ENCODE measurements at places on chromosomes 5 and 9.

- DNase-seq: no peak
Observed at GRCh38 chr5:99724732-99725290, 796.0 kb upstream of the CHD1 start.

- no peak for DNase-seq
Observed at GRCh38 chr9:82052081-82052480, 63.5 kb downstream of the SPATA31D1 start.

DNA sequence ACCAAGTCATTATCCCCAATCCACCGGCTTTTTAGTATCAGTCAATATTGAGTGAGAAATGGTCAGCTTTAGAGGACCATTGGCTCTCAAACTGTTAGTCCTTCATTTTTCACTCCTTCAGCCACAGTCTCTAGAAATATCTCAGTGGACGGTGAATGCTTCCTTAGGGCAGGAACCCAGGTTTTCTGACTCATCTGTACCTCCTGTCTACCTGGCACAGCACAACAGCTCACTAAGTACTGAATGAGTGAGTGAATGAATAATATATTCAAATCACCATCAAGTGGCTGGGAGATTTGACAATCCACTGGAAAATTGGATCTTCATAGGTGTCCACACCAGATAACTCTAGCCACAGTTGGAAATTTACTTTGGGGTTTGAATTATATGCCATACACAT, 609.5 kb upstream of the CLINT1 start:
- DNase-seq: no peak

- no peak for DNase-seq
Observed at GRCh38 chr9:38294220-38294960, 98.1 kb upstream of the ALDH1B1 start.

DNA sequence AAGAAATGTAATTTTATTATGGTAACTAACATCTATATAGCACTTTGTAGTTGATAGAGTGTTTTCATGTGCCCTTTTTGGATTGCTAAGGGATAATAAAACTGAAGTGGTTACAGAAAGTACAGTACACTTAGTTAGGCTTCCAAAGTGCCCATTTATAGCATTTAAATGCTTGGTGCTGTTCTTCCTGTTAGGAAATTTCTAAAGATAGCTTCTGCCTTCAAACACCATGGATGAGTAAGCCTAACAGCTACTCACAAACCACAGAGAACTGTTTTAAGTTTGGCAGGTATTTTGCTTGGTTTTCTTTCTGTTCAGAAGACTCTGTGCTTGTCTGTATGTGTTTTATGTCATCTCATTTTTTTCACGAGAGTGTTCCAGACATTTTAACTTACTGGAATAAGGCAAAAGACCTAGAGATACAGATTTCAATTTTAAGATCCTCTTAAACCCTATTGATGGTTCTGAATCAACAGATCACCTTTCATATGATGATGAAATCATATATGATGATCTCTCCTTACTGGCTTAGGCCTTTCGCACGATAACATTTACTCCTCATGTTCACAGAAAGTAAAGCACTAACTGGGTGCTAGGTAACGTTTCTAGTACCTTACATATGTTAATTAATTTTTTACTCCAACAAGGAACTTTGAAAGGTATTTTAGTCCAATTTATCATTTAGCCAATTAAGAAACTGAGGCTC, 4.4 kb downstream of the RIMOC1 start:
- DNase-seq: no peak

DNA sequence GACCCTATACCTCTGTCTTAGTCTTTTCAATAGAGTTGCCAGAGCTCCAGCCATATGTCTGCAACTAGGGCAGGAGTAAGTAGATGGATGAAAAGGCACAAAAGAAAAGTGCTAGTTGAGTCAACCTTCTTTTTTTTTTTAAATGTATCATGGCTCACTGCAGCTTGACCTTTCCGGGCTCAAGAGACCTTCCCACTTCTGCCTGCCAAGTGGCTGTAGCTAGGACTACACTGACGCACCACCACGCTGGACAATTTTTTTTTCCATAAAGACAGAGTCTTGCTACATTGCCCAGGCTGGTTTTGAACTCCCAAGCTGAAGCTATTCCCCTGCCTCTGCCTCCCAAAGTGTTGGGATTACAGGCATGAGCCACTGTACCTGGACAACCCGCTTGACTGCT, 27.3 kb downstream of the FOXE1 start:
- no peak for DNase-seq

DNA sequence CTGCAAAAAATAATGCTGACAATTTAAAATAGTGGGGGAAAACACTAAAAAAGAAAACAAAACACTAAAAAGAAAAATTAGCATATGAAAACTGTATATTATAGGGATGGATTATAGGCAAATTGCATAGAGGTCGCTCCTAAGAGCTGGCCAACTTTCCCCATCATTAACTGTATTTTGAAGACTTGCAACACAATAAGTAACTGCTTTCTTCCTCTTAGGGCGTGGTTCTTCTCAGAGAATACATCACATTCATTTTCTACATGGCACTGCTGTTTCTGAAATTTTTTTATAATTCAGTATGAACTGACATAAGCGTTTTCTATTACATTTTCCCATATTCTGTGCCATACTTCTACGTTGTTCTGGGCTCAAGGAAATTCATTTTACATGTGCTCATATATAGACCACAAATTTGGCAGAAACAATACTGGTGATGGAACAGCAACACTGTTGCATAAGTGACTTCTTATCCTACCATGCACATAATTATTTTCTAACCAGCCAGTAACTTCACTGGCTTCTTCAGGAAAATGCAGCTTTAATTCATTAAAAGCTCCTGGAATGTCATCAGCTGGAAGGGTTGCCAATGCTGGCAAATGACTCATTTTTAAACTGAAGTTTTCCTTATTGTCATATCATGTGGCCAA, 171.2 kb upstream of the DMAC1 start:
- DNase-seq: no peak

- DNase-seq: no peak
Observed at GRCh38 chr5:95350631-95351030, 40.5 kb upstream of the FAM81B start.

GRCh38 chr5:51131266-51131665, 252.0 kb upstream of the ISL1 start:
- no peak for DNase-seq

DNA sequence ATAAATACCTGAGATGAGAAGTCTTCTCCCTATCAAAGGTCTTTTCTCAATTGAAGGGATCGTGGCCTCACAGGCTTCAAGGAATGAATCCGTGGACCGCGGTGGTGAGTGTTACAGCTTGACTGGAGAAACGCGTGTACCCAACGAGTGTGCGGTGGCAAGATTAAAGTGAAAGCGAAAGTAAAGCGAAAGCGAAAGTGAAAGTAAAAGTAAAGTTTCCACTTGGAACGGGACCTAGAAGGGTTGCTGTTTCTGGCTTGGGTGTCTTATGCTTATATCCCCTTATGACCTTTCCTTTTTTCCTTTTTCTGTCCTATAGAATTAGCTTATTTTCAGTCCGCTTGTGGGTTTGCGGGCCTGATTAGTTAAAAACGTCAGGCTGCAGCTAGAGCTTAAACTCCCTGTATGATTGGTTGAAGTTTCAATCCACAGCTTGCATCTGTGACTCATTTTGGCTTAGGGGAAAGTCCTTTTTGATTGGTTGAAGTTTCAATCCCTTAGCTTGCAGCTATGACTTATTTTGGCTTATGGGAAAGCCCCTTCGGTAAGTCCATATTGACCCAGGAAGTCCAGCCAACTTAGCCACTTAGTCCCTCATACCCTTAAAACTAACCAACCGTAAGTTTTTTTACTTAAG, 924.3 kb upstream of the CDH10 start:
- DNase-seq: no peak

DNA sequence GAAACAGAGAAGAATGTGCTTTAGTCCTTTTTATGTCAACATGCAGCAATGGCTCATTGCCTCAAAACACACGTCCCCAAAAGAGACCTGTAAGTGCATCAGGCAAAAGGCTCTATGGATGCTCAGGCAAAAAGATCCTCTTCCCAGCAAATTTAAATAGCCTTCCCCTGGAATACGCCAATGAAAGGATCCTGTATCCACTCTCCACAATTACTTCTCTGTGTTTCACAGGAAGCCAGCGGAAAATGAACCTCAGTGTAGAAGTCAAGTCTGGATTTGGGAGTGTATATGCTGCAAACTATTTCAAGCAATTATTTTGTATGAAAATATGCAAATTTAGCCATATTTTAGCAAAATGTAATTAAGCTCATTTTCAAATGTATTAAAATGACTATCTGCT, 217.9 kb downstream of the EPB41L4A start:
- no peak for DNase-seq

GRCh38 chr5:147691130-147691529, 91.4 kb downstream of the JAKMIP2 start:
- DNase-seq: no peak

DNA sequence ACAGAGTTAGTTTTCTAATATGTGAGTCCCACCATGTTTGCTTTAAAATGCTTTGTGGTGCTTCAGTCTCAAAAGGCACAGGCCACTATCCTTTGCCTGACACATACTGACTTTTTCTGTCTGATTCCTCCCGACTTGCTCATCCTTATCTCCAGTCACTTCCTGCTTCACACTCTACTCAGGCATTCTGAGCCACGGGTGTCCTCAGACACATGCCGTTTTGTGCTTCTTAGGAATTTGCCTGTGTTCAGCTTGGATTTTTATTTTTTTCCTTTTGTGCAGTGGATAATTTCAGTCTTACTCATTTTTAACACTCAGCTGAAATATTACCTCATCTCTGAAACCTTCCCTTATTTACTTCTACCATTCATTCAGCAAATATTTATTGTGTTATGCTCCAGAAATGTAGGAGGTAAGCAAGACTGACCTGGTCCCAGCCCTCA, 54.1 kb downstream of the MAN2A1 start:
- DNase-seq: no peak

DNA sequence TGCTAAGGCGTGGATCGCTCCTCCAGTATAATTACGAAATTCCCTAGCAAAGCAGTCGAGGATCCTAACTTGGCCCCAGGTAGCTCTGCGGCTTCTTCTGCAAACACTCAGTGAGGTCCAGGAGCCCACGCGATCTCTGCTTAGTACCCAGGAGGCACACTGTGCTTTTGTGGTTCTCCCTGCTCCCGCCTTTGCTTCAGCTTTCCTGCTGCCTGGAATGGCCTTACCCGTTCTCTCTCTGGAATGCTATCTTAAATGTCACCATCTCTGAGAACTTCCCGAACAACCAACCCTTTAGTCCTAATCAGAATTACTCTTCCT, 639 bp downstream of the INVS start:
- no peak for DNase-seq

- no peak for DNase-seq
Observed at GRCh38 chr5:122704247-122705036, 70.4 kb upstream of the SNX2 start.

DNA sequence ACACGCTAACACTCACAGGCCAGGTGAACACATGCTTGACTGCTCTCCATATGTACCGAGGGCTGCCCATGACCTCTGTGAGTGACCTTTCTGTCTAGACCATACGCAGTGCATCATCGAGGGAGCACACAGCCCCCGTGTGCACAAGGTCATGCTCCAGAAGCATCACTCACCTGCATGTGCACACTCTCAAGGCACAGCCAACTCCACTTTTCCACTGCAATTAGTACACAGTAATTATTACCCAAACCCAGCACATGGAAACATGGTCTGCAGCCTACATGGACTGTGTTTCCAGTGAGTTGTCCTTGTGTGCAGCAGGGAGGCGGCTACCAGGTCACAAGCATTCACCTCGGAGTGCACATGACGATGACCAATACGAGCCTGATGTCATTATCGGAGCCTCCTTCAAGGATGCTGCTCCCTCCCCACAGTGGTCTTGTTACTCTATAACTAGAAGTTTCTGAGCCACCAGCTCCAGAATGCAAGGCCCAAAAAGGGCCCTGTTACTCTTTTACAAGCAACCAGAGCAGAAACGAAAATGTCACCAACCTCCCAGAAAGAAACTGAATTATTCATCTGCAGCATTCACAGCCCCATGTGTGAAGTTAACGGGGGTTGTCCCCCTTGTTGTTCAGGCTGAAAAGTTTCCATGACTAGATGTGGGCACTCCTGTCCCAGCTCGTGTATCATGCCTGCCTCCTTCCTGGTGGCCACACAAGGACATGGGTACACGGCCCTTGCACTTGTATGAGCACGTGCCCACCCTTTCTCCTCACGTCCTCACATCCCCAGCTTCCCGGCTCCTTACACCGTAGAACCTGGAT, 31.2 kb downstream of the SEMA4D start:
- DNase-seq: peak; percentile 23

DNA sequence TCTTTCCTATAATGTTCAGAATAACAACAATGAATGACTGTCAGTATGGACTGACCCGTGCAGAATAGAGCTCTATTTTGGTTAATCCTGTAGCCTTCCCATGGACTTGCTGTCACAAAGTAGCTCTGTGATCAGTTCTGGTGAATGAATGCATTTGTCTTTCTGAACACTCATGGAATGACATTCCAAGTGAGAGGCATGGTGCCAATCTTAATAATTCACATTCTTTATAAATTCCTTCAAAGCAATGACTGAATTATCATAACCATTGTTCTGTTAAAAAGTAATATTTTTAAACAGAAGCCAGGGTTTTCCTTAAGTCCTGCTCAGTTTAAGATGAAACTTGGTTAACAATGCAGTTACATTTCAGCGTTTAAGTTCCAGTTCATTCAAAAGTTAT, 360.5 kb downstream of the ICE1 start:
- DNase-seq: no peak

- no peak for DNase-seq
Observed at GRCh38 chr9:19201899-19202891, 28.3 kb upstream of the DENND4C start.

GRCh38 chr5:3026099-3026498, 274.6 kb upstream of the IRX2 start:
- DNase-seq: no peak

DNA sequence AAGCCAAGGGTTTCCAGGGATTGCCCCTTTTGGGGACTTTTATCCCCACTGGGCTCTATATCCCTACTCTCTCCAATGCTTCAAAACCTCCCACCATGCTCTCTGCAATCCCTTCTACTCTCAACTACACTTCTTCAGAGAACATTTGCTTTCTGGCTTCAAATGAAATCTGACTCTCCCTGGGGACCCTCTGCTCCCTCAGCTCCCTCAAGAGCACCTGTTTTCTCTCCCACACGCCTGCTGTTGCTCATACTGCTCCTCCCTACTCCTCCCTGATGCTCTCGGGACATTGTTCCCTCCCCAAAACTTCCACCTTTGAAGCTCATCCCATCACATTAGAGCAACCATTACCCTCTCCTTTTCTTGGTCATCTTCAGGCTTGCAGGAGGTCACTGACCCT, 344.9 kb downstream of the CDK5RAP2 start:
- DNase-seq: no peak

DNA sequence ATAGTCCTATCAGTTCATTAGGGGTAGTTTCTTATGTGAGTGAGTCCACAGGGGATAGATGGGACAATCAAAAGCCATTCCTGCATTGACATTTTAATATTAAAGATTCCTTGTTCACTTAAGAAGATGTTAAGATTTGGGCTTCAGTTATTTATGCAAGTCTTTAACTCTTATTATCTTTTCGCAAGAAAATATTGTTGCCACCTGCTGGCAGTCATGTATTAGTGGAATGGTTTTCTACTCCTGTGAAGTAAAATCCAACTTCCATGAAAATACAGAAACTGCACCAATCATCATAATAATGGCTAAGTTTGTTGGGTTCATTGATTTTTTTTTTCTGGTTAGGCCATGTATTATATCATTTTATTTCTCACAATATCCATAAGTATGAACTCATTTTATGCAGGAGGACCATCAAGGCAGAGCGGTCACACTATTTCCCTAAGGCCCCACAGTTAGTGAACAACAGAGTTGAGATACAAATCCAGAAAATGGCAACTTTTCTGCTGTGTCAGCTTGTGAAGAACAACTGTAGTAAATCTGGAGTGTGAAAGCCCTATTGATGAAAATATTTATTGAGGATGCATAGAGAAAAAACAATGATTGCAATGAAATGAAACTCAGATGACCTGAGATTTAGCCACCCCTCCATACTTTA, 88.5 kb upstream of the TXNDC8 start:
- no peak for DNase-seq

All from stimulated activated CD8-positive, alpha-beta memory T cell treated with anti-CD3 and anti-CD28 coated beads, Interleukin-15, amount 100 ng/mL, for 4 hours (primary cell).